ENCODE measurements at places on chromosomes 12 and 14.
A peak's percentile ranks its signal among the peaks of the same experiment; 100 is the strongest.

DNA sequence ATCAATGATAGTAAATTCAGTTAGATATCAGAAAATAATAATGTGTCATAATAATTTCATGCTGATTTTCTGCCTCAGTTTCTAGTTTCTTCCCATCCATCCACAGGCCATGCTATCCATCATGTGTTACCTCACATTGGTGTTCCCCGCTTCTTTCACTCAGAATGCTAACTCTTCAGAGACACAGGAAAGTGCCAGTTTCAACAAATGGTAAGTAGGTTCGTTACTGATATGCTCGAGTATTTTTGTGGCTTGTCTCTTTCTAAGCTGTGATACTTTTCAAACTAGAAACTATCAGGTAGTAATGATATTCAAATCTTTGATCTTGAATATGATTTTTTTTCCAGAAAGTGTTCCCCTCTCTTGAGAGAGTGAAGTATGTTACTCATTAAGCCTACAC lies 1.5 kb downstream of the KLRB1 start:
- DNase-seq = no peak

GRCh38 chr12:6222078-6222654 lies 22.0 kb downstream of the CD9 start:
- DNase-seq = no peak

GRCh38 chr14:34997762-34998161 lies 15.0 kb downstream of the SRP54 start:
- no peak for DNase-seq

DNA sequence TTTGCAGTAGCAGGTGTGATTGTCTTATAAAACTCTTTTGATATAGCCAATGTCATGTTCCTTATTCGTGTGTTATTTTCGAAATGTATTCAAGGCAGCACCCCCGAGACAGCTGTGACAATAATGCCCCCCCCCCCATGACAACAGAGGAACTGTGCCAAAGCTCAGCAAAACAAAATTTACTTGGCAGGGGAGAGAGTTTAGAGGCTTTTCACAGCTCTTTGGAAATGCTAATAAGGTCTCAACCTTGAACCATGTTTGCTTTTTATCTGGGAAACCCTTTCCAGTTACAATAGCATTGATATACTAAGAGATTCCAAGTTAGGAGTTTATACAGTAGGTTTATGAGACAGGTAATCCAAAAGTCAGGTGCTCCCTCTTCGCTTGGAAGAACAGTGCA lies 56.4 kb upstream of the USP44 start:
- no peak for DNase-seq

- no peak for DNase-seq
Measured at GRCh38 chr14:83885837-83886293, 1644.1 kb upstream of the FLRT2 start.

- DNase-seq = peak; percentile 6
Measured at GRCh38 chr12:54394281-54394719, 9.8 kb upstream of the ZNF385A start.

DNA sequence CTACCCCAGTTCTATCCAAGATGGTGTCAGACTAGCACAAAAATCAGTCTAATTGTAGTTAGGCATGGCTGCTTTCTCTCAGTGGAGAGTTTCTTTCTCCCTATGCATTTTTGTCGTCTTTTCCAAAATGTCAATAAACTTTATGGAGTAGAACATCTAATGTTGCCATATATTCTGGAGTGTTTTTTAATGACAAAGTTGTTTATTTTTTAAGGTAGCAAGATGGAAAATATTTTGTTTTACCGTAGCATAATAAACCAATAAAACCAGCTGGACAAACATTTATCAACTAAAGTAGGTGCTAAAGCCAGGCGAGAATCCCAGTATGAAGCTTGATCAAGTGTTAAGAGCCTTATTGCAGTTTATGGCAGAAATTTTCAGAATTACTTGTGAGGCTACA lies 146.3 kb downstream of the TMTC2 start:
- no peak for DNase-seq

- DNase-seq = no peak
Measured at GRCh38 chr12:96892104-96892503, 15.0 kb upstream of the NEDD1 start.

GRCh38 chr12:127149226-127149964 lies 1117.6 kb upstream of the TMEM132C start:
- no peak for DNase-seq

DNA sequence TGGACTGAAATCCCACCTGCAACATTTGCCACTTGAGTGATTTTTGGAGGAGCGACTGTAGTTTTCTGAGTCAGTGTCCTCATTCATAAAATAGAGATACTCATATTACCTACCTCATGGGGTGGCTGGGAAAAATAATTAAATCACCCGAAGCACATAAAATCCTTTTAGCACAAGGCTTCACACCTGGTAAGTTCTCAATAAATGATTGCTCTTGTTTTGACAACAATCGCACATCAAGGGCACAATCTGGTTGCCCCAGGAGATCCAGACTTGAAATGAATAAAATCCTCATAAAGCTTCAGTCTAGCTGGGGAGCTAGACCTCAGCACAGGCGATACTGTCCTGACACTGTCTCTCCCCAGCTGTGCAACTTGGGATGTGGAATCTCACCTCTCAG lies 76.0 kb upstream of the CCDC60 start:
- no peak for DNase-seq

- DNase-seq = no peak
Measured at GRCh38 chr12:116266631-116267349, 10.7 kb downstream of the MED13L start.

DNA sequence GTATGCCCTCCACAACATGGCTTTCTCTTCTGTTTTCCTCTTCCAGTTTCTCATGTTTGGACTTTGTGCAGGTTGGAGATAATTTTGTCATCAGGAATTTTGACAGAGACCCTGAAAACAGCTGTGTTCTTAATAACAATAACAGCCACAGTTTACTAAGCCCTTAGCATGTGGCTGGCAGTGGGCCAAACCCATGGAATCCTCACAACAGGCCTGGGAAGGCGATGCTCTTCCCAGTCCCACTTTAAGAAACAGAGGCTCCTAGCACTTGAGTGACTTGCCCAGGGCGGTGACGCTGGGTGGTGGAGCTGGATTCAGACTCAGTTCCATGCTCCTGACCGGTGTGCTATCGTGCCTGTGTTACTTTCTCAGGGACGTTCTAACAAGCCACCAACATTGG lies 20.1 kb upstream of the PLEKHG3 start:
- DNase-seq = no peak

DNA sequence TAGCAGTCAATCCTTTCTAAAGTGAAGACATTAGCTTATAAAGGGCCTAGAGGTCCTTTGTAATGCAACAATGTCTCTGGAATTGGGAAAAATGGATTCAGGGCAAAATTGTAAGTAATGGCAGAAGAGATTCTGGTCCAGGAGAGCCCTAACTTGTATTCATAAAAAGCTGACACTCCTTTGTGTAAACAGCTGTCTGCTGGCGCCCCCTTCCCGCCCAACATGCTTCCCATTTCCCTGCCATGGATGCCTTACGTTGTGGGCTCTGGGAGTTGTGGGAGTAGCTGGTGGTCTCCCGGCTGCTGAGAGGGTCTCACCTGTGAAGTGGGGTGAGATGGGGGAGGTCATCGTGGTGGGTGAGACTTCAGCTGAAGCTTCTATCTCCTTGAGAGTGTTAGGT lies 2.3 kb downstream of the ACRBP start:
- DNase-seq = no peak

DNA sequence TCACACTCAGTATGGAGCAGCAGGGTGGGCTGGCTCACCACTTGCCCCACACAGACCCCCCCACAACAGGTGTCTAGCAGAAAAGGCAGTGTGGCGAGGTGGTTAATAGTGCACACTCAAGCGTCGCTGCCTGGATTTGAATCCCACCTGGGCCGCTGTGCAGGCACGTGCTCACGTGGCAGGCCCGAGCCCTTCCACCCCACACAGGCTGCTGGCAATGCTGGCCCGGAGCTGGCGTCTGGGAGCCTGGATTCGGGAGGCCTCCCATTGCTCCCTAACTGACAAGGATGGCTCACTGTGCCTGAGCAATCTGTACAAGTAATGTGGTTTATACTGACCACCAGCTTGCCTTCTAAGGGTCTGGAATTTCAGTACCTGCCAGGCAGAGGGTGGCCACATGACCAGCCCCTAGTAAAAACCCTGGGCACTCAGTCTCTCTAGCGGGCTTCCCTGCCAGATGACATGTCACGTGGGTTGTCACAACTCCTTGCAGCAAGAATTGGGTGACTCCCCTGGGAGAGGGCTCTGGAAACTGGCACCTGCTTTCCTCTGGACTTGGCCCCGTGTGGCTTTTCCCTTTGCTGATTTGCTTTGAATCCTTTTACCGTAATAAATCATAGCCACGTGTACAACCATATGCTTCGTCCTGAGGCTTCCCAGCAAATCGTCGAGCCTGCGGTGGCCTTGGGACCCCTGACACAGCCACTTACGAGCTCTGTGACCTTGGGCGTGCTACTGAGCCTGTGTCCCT lies 72.8 kb downstream of the SCARB1 start:
- no peak for DNase-seq

- DNase-seq = no peak
Measured at GRCh38 chr12:102454808-102455760, 25.3 kb downstream of the IGF1 start.

DNA sequence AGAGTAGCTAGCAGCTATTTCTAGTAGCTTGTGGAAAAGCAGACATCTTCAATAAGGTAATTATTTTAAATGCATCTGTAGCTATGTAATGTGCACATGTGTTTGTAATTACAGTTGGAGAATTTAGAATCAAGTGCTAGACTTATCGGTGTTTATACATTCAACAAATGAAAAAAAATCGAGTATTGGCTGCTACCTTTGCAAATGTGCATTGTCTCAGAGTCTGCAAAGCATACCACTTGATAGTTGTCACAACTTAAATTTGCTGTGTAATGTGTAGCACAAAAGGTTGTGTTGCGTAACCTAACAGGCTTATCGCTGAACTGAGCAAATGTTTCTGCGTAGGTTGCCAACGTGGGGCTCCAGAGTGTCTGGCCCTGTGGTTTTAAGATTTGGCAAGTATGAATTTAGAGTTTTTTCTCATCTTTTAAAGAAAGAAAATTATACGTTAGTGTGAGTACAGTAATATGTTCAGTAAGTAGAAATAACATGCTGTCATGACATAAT lies 44.3 kb downstream of the TMTC2 start:
- no peak for DNase-seq

DNA sequence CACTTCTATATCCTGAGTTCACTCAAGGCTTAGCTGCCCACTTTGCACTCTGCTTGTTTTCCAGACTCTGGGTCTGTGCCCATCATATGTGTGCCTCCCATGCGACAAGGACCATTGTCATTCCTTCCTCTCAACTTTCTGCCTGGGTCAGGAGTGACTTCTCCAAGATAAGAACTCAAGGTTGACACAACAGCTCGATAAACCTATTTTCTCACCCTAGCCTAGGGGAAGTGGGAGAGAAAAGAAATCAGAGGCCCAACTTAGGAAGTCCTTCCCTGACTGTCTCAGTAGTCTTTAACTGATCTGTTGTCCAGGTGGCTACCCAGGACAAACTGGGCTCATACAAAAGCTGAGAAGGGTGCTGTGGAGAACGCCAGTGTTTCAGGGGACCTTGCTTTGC lies 1.7 kb downstream of the SMUG1 start:
- DNase-seq = no peak

DNA sequence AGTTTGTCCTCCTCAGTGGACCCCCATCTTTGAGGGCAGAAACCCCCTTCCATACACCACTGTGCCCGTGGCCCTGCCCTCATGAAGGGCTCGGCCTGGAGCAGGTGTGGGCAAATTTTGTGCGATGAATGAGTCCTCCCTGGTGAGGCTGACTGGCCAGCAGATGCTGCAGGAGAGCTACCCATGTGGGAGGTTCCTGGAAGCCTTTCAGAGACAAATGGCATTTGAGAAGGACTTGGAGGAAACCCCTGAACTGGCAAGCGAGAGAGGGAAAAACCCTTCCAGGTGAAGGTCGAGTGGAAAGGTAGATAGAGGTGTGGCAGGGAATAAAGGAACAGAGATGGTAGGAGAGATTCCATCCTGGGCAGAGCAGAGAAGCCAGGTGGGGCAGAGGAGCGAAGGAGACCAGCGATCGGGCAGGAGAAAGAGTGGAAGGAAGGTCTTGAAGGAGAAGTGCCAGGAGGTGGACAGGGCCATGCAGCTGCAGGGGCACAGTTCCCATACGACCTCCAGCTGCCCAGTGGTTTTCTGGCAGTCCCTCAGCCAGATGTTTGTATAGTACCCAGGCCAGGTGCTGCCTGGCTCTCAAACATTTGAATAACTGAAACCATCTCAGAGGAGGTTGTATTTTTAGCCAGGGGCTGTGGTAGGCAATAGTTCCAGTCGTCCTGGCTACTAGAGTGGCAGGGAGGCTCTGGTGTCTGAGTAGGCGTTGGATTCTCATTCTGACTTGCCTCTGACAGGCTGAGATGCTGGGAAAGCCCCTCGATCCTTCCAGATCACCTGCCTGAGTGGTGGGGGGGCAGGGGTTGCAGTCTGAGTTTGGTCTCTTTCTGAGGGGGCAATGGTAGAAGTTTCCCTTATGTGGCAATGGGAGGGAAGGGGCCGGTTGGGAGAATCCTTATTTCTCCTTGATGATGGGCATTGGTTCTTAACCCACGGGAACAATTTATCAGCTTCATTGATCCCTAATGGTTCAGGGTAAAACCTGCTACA lies 40.1 kb downstream of the FBXL14 start:
- no peak for DNase-seq

DNA sequence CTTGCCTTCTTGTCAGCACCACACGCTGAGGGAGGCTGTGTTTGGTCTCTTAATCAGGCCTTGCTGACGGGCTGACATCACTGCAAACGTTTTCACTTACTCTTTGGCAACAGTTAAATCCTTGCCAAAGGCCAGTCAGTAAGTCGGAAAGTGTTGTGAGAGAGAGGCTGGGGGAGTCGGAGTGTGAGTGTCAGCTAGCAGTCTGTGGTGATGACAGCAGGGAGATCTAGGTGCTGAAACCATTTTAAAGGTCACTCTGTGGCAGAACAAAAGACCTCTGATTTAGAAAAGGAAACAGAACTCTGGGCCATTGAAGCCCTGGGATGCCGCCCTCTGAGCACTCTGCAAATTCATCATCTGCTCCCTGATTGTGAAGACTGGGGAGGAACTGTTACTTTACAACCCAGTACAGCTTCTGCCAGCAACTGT lies 143.5 kb downstream of the PAX9 start:
- no peak for DNase-seq
